ENCODE measurements at places on chromosomes 1 and 21. TPM values are rescaled to one million over a fixed set of nuclear protein-coding genes. Genes with fewer than 3 reads are reported as not detected.

The RPE65 gene
- not detected for total RNA-seq

The VCAM1 gene
- total RNA-seq, result 8.9 TPM

The IL10 gene
- 0.18 TPM for total RNA-seq

The PAPPA2 gene
- total RNA-seq, result 0.45 TPM

The DNAJC28 gene
- 2.3 TPM for total RNA-seq

The TRIM45 gene
- total RNA-seq, result 0.73 TPM

The FOXD2 gene
- total RNA-seq, result 0.55 TPM

The PTAFR gene
- 0.70 TPM for total RNA-seq

Data from left lobe of liver (tissue), 2 donors.